Stimulated activated effector memory CD8-positive, alpha-beta T cell treated with anti-CD3 and anti-CD28 coated beads, Interleukin-12 subunit alpha, Interleukin-12 subunit beta, amount 100 ng/mL, for 72 hours (primary cell): ENCODE measurements at places on chromosomes 4 and X.

- DNase-seq, result no peak
Observed at GRCh38 chrX:134971926-134972325, 18.9 kb upstream of the SMIM10 start.

DNA sequence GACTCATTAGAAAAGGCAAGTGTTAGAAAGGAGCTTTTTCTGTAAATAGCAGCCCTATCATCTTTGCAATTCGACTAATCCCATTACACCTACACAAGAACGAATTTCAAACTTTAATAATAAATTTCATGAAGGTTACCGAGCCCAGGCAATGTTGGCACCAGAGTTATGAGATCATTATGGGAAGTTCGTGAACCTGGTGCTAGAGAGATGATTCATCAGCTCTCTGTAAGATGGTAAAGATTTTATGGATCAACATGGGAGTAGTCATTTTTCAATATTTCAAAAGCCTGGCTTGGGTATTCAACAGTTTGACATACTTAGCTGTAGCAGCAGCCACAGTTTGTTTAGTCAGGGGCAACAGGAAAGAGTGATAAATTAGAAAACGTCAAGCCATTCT is 35.8 kb downstream of the AMELX start:
- DNase-seq, result no peak

- no peak for DNase-seq
Observed at GRCh38 chrX:105168577-105168976, 51.9 kb downstream of the TEX13A start.

GRCh38 chr4:87835197-87835596 is 2.4 kb downstream of the MEPE start:
- DNase-seq, result no peak

DNA sequence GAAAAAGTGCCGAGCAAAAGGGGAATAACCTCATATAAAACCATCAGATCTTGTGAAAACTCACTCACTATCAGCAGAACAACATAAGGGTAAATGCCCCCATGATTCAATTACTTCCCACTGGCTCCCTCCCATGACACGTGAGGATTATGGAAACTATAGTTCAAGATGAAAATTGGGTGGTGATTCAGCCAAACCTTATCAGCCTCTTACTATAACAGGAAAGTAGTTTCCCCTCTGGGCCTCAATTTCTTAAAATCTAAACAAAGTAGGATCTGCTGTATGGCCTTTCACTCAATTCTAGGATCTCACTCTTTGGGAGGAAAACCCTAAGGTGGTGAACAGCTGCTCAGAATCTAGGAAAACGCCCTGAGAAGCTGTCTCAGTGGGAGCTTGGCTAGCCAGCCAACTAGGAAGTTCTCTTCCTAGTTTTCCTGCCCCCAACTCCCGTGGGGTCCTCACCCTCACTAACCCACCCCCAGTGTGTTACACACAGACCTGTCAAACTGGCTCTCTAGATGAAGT is 1017.1 kb upstream of the HS3ST1 start:
- DNase-seq, result no peak

DNA sequence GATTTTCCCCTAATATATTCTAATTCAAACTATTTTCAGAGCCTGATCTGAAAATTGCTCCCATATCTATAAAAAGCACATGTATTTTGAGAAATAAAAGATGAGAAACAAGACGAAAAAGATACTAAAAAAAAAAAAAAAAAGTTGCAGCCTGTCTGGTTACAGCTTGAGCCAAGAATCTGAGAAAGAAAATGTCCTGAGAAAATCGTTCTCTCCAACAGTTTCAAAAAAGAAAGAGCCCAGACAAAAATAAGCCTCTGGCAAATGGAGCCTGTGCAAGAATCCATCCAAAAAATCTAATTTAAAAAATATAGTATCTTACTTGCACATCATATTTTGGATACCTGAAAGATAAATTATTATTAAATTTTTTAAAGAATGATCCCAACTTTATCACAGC is 163.0 kb upstream of the TBL1X start:
- no peak for DNase-seq

DNA sequence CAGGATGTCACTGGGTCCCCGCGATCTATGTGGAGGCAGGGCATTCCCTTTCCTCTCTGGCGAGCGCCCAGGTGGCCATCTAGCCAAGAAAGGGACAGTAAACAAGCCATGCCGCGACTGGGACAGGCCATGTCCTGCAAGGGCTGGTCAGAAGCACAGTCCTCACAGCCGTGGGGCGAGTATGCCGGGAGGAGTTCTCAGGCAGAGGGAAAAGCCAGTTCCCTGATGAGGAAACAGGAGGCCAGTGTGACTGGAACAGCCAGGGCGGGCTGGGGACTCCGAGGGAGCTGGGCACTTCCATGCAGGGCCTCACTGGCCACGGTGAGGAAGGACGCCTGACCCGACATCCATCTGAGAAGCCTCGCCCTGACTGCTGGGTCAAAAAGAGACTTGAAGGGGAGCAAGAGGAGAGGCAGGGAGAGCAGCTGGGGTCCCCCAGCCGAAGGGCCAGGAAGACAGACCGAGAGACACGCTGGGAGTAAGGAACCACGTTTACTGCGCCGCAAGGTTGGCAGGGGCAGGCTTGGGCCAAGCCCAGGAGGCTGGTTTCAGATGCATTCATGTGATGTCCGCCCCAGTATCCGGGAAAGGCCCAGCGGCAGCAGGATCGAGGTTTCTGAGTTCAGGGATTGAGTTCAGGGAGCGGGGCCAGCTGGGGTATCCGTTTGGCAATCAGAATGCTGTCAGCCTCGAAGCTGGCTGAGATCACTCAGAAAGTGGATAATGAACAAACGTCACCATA is 15.0 kb downstream of the CFAP99 start:
- no peak for DNase-seq

DNA sequence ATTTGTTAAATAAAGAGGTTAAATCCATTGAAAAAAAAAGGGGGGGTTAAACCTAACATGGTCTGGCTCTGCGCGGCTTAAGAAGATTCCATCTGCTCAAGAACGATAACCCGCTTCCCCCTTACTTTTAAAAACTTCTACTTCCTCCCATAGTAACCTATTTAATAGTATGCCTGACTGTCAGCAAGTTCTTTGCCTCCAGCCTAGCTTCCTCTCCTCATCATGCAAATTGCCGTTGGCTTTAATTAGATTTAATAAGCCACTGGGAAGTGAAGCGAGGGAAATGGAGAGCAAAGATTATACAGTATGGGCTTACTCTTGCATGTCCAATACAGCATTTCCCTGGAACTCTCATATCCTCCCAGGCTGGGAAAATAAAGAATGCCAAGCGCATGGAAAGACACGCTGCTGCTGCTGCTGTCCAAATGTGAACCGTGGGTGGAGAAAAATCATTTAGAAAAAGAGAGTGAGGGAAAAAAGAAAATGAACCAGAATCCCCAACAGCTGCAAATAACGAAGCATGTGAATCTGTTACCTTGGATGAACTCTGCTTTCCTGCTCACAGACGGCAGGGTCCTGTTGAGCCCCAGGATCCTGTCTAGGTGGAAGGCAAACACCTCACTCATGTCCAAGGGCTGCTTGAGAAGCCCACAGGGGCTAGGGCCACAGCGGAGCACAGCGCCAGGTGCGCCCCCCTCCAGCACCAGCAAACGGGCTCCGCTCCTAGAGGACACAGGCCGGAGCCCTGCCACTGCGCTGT is 2.7 kb downstream of the GASK1B start:
- DNase-seq, result no peak

DNA sequence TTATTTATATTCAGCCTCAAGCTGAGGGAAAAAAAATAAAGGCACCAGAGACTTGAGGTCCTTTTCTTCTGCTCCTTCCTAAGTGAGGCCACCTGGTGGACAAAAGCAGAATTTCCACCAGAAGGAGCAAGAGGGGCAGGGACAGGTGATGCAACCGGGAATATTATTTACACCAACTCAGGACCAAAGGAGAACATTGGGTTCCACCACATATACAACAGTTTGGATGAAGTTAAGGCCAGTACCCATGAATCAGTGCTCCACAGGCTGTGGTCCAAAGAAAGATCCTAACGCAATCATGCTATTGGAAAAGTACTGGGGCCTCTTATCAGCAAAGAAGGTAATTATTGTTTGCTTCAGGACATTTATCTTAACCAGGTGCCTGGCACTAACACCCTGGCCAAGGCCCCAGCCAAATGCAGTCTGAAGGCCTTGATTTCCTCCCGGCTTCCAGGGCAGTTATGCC is 57.4 kb downstream of the TSC22D3 start:
- DNase-seq, result peak; percentile 70

GRCh38 chr4:86007042-86007441 is 352.8 kb downstream of the MAPK10 start:
- DNase-seq, result no peak

DNA sequence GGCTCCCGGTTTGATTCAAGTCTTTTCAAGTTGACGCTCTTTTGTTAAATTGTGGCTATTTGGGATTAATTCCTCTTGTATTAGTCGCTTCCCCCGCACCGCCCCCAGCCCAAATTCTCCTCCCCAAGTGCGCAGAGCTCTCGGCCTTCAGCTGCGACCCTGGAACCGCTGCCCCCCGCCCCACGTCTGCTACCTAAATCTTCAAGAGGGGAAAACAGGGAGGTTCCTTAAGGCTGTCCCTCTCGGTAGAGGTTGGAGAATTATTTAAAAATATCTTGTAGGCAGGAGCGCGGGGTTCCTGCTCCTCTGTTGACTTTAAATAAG is 860 bp upstream of the RPS6KA3 start:
- DNase-seq, result no peak

GRCh38 chrX:80917919-80918318 is 108.2 kb upstream of the BRWD3 start:
- DNase-seq, result no peak

GRCh38 chrX:19344661-19345060 is 934 bp downstream of the PDHA1 start:
- no peak for DNase-seq

DNA sequence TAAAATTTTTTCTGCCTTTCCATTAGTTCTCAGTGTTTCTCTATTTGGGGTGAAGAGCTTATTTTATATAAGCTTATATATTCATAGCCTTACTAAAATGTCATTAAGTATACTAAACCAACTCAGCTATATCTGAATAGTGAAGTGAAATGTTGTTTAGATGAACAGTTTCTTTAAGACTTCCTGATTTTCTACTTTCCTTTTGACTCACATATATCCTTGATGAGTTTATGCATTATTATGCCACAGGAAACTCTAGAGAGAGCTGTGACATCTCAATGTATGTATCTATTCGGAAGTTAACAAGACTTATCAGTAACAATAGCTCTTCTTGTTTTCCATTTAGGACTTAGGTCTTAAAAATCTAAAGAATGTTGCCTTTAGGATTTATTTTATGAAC is 1491.8 kb upstream of the IGFBP7 start:
- DNase-seq, result no peak

DNA sequence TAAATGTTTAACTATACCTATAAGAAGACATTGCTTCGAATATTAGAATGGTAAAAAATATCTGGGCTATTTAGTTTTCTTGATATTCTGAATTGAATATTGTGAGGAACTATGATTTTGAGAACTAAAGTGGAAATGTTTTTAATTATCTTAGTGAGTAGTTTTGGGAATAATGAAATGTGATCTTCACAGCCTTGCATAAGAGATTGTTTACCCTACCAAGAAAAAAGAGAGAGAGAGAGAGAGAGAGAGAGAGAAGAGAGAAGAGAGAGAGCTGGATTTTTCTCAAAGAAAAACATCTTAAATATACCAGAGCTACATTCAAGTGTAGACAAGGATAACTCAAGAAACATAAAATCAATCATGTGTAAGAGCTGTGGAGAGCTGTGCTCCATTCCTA is 148.7 kb upstream of the MAD2L1 start:
- no peak for DNase-seq

GRCh38 chrX:8579602-8580001 is 115.0 kb downstream of the VCX3B start:
- no peak for DNase-seq

GRCh38 chr4:5797866-5798265 is 86.9 kb downstream of the EVC start:
- no peak for DNase-seq

DNA sequence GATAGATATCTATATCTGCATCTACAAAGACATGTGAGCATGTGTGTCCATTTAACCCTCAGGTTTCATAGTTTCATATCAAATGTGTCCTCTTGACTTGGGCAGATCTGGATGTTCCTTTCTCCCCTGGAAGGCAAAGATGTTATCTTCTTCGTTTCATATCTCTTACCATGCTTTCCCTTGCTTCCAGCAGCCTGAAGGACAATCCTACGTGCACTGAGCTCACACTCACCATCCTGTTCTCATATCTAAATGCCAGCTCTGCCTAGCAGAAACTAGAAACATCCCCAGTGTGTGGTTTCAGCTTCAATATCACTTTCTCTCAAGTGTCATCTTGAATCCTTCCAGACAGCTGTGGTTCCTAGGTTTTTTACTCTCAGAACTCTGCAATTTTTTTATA is 66.2 kb downstream of the ZAR1 start:
- no peak for DNase-seq

- DNase-seq, result no peak
Observed at GRCh38 chrX:9825129-9825790, 39.0 kb downstream of the SHROOM2 start.

DNA sequence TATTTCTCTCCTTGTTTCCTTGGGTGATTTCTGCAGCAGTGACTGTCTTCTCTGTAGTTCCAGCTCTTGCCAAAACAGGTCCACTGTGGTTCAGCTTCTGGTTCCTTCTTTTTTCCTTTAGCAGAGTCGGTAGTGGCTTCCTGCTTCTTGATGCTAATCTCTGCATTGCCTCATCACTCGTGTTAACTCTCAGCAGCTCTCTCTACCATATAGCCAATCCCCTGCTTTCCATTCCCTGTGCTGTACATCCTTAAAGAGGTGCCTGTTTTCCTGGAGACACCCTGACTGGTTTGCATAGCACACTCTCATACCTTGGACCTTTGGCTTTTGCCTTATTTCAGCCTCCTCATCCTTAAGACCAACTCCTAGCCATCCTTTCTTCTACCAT is 191.2 kb upstream of the LNX1 start:
- peak; percentile 6 for DNase-seq

DNA sequence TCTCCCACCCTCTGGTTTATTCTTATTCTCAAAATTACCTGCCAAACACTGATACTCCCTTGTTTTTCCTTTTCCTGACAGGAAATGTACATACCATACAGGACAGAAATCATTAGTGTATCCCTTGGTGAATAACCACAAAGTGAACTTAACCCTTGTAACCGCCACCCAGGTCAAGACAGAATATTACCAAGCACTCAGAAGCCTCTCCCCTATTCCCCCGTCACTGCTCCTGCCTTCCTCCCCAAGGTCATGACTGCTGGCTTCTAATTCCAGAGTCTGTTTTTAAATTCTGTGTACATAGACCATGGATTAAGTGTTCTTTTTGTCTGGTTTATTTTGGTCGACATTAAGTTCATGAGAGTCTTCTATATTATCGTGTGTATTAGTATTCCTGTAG is 37.7 kb downstream of the HTT start:
- DNase-seq, result no peak

- DNase-seq, result no peak
Observed at GRCh38 chr4:120025516-120025915, 41.1 kb downstream of the MAD2L1 start.

DNA sequence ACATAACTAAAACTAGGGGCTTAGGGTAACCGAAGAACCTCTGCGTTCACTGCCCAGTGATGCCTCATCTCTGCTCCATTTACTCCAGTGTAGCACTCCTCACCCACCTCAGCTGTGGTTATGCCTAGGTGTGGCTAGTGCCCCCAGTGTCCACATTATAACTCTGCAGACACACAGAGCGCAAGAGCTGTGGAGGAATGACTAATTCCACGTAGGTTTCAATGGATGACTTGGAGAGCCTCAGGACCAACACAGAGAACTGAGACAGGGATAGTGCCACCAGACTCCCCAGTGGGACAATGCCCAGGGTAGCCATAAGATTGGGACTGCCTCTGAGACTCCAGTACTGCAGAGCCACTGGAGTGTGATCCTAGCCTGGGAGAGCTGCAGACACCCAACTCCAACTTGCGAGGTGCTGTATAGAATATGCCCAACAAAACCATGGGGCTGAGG is 542.4 kb upstream of the DIPK2B start:
- no peak for DNase-seq
